ENCODE measurements at places on chromosomes 2 and 18.

DNA sequence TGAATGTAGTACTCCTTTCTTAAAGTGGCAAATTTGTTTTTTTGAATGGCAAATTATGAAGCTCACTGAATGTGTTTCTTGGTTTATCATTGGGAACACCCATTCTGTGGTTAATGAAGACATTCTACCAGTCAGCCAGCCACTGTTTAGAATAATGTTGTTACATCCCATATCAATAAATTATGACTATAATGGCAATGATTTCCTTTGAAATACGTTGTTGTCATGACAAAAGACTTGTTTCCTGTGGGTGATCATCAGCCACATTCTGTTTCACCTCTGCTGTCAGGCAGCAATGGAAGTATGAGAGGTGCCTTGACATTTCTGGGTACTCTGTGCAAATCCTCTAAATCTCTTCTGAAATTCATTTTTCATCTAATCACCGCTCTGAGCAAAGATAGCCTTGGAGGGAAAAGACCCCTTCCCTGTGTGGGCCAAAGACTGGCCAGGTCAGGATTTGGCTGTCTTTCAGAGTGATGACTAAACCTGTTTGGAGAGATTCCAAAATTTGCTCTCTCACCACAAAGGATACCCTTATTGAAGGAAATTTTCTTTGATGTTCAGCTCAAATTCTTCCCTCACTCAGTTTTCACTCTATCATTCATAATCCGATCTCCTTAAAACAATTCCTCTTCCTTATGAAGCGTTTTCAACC lies 869.2 kb downstream of the BCL11A start:
- DNase-seq, result no peak

GRCh38 chr2:231922311-231923009 lies 3.7 kb downstream of the NPPC start:
- DNase-seq, result no peak

DNA sequence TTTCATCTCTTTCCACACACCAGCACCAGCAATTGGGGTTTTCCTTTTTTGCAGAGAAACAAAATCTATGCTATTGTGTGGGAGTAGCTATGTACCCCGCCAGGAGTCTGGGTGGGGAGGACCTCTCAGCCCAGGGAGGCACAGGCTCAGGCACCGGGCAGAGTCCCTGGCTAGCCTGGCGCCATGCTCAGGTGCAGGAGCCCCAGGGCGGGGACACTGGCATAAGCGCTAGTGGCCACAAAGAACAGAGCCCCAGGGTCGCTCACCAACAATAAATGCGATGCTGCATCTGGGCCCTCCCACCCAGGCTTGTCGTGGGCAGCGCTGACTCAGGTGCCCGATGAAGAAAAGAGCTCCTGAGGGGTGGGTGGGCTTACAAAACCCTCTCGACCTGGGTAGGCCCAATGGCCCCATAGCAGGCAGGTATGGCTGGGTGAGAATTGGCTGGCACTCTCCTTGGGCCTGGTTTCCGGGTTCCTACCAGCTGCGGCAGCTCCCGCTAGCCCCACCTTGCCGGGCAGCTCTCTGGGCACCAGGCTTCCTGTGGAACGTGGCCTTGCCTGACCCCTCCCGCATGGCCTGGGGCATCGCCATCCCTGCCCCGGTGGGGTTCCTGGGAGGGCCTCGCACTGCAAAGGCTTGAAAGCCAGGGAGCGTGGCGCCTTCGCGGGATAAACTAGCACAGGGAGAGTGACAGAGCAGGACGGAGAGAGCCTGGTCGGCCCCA lies 31.8 kb upstream of the COL6A3 start:
- no peak for DNase-seq

- no peak for DNase-seq
Observed at GRCh38 chr18:76274468-76275289, 220.4 kb downstream of the ZNF516 start.

DNA sequence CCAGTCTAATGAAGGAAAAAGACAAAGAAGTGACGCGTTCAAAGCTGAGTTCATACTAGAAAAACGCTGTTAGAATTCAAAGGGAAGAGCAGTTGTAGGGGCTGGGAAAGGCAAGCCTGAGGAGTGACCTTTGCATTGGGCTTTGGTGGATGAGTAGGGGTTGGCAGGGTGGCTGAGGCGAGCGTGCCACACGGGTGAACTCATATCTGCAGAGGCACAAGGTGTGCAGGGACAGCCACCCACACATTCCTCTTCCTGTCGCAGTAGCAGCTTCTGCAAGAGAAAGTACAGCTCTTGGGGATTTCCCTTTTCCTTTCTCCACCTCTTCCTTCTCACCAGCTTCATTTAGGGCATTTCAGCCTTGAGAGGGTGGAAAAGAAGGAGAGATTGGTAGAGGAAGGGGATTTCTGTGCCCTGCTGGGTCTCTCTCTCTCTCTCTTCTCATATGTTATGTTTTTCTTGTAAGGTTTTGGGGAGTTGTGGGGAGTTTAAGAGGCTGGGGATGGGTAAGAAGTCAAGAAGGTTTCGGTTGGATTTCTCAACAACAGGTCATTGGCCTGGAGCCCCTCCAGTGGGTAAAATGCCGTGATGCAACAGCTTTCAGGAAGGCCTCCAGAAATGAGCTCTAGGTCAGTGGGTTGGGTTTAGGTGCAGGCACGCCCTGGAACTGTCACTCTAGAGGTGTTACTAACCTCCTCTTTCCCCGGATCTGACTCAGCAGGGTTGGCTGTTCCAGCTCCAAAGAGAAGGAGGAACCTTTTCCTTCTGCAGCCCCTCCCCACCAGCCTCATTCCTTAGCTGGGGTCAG lies 40.1 kb downstream of the ODC1 start:
- DNase-seq, result peak; percentile 72

DNA sequence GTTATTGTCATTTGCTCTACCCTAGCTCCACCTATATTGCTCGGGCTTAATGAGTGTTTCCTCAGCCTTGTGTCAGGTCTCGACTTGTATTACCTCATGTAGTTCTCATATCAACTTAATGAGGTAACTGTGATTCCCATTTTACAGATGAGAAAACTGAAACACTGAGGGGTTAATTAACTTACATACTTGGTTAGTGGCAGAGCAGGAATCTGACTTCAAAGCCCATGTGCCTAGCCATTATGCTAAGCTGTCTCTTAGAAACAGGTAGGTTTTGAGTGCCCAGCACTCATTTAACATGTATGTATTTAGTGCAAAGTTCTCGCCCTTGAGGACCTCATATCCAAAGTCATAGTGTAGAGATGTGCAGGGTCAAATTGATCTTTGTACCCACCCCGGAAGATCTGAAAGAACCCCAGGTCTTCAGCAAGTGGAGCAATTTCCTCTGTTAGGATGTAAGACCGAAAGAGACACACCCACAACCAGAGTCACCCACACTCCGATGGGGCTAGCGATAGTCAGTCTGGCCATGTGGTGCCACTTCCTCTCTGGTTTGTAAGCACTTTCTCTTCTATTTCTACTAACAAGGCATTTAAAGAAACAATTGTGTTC lies 121.0 kb upstream of the SLC39A10 start:
- DNase-seq, result peak; percentile 61

GRCh38 chr2:165897726-165898125 lies 55.9 kb downstream of the TTC21B start:
- no peak for DNase-seq

- DNase-seq, result no peak
Observed at GRCh38 chr18:67417864-67418523, 98.5 kb downstream of the DSEL start.

DNA sequence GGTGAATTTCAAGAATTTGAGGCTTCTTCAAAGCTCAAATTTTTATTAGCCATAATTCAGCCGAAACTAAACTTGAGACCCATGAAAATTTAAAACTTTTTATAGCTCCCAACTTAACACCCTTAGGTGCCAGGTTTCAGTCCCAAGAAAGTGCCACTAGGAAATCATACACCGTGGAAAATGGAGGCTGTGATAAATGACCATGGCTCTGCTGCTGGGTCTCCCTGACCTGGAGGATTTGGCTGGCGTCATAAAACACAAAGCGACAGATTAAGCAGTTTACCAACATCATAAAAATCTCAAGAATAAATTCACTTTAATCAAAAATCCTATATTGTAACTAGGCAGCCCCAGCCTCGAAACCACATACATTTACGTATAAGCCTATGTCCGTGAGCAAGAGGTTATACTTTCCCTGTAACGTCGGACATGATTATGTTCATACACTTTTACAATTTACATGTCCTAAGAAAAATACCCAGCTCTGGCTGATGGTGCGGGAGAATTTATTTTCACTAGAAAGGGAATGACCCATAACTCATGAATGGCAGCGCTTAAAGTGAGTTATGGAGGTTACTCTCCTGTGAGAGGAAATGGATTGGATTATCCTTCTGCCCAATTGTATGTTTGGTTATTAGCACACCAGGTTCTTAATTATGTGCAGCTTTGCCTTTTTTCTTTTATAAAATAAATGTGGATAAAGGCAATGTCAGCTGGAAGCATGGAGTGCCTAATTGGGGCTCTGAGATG lies 329.4 kb downstream of the AGPS start:
- DNase-seq, result no peak

- no peak for DNase-seq
Observed at GRCh38 chr2:1815053-1815452, 70.7 kb upstream of the PXDN start.

DNA sequence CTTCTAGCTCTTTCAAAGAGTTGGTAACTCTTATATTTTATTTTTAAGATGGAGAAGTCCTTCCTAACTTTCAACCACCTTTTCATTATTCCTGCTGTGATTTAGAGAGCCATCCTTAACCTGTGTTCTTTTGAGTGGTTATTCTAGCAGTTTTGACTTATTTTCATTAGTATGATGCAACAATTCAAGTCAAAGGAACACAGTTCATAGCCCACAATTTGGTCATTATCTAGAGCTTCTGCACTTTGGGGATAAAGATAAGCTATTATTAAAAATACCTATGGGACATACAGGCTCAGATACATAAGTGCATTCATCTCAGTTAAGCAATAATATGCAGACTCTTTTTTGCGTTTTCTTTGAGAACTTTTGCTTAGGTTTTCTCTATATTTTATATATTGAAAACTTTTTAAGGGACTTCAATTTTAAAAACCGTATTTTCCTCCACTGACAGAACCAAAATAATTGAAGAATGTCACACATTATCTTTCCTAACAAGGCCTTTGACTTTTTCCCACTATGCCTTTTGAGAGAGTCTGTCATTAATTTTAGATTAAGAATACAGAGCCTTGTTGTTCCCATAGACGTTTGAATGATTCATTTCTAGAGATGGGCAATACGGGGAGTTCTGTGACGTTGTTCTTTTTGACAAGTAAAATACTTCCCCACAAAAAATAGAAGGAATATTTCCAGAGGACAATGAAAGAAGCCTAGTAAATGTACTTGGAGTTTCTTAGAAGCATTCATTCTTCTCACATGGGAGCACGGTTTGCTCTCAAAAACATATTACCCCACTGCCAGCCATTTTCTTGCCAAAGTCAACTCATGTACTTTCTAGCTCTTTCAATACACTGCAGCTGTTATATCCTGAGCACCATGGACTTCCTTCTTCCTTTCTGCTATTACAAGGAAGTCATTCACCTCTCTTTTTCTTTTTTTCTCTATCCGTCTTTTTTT lies 42.9 kb upstream of the RASGRP3 start:
- DNase-seq, result no peak

GRCh38 chr2:150876251-150876950 lies 385.3 kb downstream of the RBM43 start:
- no peak for DNase-seq

DNA sequence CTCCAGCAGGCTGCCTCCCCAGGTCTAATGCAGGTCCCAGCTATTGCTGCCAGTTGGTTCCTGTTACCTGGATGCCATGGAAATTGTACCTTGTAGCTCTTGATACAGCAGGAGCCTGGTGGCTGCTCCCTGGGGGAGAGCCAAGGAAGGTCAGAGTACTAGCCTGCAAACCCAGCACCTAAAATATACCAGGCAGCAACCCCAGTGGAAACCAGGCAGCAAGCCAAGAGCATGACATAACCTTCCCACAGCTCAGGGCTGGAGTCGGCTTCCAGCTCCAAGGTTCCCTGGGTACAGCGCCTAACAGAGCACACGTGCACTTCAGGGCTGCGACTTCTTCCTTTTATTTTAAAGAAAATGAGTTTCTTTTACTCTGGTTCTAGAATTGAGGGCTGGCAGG lies 30.3 kb downstream of the TNP1 start:
- no peak for DNase-seq

DNA sequence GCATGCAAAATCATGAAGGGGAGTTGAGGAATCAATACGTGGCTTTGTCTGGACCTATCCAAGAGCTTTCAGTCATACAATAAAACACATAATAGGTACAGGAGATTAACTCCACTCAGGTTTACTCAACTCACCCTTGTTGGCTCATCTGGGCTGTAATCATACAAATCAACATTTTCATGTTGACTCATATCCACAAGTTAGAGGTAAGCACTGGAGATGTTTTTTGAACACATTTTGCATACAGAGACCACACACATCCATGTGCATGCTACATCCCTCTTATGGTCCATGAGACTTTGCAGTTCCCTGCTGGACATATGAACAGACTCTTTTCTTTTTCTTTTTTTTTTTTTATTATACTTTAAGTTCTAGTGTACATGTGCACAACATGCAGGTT lies 336.9 kb upstream of the PIK3C3 start:
- DNase-seq, result no peak

GRCh38 chr2:33763671-33764310 lies 164.7 kb upstream of the FAM98A start:
- no peak for DNase-seq

- DNase-seq, result no peak
Observed at GRCh38 chr2:99822474-99823207, 319.7 kb downstream of the AFF3 start.

- no peak for DNase-seq
Observed at GRCh38 chr18:74609535-74609934, 11.9 kb downstream of the ZNF407 start.

- no peak for DNase-seq
Observed at GRCh38 chr2:241897231-241897916, 27.8 kb downstream of the RTP5 start.

DNA sequence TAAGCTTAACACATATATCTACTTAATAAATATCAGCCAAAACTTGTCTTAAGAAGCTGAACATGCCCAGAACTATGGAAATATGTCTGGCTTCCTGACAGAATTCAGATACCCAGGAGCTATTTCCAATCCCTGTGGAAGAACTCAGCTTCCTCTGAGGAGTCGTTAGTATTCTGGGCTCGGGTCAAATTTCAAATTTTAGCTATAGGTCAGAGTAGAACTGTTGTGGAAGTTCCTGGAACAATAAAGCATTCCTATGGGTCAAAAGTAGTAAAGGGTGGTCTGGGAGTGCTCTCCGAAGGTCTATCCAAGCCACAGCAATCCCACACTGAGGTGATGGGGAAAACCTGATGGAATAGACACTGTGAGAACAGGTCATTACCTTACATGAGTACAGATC lies 342.7 kb upstream of the CHST9 start:
- no peak for DNase-seq

DNA sequence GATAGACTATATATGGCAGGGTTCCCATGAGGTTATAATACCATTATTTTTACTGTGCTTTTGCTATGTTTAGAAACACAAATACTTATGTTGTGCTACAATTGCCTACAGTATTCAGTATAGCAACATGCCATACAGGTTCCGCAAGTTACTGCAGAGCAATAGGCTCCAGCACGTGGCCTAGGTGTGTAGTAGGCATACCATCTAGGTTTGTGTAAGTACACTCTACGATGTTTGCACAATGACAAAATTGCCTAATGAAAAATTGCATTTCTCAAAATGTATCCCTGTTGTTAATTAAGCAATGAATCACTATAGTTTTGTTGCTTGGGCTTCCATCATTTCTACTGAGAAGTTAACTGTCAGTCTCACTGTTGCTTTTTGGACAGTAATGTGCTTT lies 9.8 kb downstream of the CD302 start:
- DNase-seq, result no peak

All from activated CD4-positive, alpha-beta T cell treated with anti-CD3 and anti-CD28 coated beads, Interleukin-2, amount 50 U/mL, for 48 hours (primary cell).